Activated gamma-delta T cell (primary cell): ENCODE measurements at places on chromosomes 12 and 14.

DNA sequence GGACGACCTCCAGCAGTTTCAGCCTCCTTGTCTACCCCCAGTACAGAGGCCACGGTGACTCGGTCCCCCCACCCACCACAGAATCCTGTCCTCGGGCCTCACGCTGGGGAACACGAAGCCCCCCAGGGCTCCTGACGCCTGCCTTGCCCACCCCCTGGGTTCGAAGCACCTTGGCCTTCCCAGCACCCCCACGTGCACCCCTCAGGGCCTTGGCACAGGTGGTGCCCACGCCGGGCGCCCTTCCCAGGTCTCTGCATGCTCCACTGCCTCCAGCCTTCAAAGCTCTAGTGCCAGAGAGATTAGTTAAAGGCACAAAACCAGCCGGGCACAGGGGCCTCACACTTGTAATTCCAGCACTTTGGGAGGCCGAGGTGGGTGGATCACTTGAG, 61.8 kb downstream of the NOC4L start:
- no peak for DNase-seq

DNA sequence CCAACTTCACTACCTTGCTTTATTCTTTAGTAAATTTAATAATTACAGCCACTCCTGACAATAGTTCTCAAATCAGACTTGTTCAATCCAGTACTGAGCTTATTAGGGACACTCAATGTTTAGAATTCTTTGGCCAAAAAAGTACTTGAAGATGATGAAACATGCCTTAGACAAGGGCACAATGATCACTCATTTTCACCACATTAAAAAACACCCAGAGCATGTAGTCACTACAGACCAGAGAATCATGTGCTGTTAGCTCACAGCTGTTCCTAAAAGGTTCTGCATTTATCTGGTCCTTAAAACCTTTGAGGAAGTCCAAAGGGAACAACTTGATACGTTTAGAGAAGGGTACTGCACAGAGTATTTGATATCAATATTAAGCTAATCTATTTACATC, 98.7 kb downstream of the INSM2 start:
- no peak for DNase-seq

- no peak for DNase-seq
These were observed 21.9 kb downstream of the CCDC92 start for GRCh38 chr12:123950476-123951349.

GRCh38 chr12:16020031-16020430, 108.9 kb downstream of the DERA start:
- DNase-seq = no peak

- no peak for DNase-seq
These were observed 151.6 kb upstream of the SYT1 start for GRCh38 chr12:78712834-78713481.

DNA sequence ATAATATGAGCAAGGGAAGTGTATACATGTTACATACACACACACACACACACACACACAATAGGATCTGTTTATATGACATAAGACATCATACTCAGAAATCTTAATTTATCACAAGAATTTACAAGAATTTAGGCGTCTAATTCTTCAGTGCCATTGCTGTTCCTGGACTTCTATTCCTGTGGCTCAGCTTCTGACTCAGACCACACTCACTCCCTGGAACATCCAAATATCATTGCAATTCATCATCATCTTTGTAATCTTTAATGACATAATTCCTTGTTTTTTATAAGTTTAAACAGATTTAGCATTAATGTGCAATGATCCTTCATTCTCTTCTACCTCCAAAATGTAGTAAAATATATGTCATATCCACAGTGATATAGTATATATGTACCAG, 544.2 kb downstream of the FOXG1 start:
- no peak for DNase-seq

DNA sequence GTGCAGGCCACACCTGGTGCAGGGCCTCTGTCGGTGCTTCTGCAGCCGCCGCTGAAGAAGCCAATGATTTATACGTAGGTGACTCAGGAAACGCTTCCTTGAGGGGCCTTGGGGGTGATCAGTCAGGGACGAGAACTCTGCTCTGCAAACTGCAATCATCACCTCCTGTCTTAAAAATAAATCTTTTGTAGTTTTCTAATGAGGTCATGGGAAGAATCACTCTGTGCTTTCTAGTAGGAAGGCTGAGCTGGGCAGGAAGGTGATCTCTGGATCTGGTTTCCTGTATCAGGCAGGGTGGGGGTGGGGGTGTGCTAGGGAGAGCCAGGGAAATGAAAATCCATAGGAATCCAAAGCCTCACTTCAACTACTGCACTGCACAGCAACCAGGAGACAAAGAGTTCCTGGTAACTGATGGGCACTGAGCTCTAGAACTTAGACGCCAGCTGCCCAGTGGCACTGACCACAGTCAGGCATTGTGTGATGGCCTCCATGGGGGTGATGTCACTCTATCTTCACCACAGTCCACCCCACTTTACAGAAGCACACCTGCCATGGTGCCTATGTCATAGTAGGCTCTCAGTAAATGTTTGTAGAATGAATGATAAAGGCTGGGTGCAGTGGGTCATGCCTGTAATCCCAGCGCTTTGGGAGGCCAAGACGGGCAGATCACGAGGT, 292.4 kb upstream of the PWP1 start:
- DNase-seq = no peak

DNA sequence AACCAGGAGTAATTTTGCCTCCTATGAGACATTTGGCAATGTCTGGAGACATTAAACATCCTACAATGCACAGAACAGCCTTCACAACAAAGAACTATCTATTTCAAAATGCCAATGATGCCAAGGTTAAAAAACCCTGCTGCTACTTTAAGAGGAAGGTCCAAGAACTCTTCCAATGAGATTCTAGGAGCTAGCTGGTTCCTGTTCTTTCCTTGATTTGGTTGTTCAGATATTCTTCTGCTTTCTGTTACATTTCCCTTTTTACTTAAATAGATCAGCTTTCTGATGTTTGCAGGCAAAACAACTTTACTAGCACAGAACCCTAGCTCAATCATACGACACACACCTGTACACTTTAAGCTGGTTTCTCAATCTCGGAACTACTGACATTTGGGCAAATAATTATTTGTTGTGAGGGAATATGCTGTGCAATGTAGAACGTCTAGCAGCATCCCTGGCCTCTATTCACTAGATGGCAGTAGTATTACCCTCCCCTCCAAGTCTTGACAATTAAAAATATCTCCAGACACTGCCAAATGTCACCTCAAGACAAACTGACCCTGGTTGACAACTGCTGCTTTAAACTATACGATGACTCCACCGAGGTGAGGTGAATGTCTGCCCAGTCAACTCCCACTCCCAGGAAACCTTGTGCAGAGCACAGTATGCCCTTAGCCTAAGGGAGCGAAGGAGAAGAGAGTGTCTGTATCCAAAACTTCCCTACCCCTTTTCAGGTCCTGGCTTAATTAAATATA, 4.4 kb downstream of the BLTP3B start:
- no peak for DNase-seq

DNA sequence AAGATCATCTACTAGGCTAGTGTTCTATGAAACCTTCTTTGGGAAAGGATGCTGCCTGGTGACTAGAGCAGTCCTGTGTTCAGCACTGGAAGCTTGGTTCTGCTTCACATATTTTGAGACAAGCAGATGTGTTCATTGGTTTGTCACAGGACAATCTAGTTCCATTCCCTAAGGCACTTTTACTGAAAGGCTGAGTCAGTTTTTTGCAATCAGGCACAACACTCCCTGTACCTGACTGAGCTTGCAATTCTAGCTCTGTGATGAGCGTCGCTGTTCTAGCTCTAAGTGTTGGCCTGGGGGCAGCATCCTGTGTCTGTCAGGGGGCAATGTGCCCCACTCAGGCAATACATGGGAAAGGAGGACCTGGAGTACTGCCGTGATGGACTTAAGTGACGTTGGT, 144.4 kb downstream of the CAND1 start:
- DNase-seq = no peak

DNA sequence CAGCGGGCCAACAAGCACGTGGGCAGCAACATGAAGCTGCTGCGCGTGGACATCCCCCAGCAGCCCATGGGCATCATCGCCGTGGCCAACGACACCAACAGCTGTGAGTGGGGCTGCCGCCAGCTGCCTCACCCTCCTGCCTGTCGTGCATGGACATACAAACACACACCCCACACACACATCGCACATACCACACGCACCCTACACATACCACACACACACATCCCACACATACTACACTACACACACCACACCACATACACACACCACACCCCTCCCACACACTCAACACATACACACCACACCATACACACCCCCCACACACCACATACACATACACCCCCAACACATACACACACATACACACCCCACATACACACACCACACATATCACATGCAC, 25.2 kb upstream of the NXPH4 start:
- no peak for DNase-seq

GRCh38 chr12:98106031-98106683, 409.2 kb upstream of the TMPO start:
- no peak for DNase-seq

GRCh38 chr12:110885152-110885840, 35.1 kb downstream of the MYL2 start:
- DNase-seq = no peak

DNA sequence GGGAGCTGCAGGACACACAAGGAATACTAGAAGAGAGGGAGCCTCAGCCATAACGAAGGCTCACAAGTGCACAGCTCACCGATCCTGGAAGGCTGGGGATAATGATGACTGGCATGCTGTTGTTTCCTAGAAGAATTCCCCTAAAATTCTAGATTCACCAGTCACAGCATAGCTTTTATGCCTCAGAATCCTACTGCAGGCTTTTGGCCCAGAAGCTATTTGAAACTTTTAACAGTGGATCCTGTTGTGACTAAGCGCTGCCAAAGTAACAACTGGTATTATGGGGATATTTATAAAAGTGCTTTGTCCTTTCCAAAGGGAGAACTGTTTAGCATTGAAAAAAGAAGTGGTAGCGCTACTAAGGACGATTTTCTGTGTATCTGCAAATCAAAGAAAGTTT, 214.1 kb upstream of the PELI2 start:
- DNase-seq = no peak

DNA sequence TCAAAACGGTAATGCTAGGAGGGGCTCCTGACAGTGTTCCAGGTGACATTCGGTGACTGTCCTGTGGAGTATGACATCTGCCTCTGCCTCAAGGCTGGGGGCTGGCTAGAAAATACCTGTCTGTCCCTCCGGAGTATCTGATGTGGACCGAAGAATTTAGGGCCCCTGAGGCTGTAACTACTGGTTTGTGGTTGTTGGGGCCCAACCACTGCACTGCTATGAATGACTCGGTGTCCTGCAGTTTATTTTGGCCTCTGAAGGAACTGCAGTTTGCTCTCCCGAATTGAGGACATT, 198.9 kb upstream of the CAND1 start:
- DNase-seq = no peak

GRCh38 chr14:50920482-50921230, 23.6 kb downstream of the PYGL start:
- DNase-seq = no peak

GRCh38 chr12:104769144-104769561, 188.9 kb downstream of the SLC41A2 start:
- DNase-seq = no peak
